T-helper 2 cell (primary cell): ENCODE measurements at places on chromosomes 16 and 17.

GRCh38 chr17:55728833-55729232 is 6.2 kb upstream of the TMEM100 start:
- DNase-seq: no peak

- no peak for DNase-seq
These were observed 33.4 kb downstream of the ACSM2A start for GRCh38 chr16:20484726-20485125.

GRCh38 chr16:51153577-51154031 is 2.5 kb upstream of the SALL1 start:
- no peak for DNase-seq

- DNase-seq: no peak
These were observed 30.6 kb downstream of the CDRT15 start for GRCh38 chr17:14205992-14206461.

DNA sequence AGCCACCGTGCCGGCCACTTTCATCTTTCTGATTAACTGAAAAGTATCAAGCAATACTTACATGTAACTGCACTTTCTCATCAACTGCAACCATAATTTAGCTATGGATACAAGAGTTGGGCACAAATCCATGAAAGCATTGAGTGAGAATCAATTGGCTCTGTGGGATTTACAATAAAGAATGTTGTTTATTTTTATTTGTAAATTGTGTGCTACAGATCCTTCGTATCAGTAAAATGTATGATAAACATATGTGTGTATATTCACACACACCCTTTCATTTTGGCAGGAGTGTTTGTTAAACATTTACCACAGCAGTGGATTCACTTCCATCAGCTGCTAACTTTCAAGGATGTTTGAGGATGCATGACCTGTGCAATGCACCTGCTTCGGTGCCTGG is 411.0 kb downstream of the WWOX start:
- no peak for DNase-seq

- peak; percentile 44 for DNase-seq
These were observed 155.7 kb downstream of the SOCS1 start for GRCh38 chr16:11100239-11100750.

- DNase-seq: no peak
These were observed 11.8 kb downstream of the SREBF1 start for GRCh38 chr17:17824783-17825614.

DNA sequence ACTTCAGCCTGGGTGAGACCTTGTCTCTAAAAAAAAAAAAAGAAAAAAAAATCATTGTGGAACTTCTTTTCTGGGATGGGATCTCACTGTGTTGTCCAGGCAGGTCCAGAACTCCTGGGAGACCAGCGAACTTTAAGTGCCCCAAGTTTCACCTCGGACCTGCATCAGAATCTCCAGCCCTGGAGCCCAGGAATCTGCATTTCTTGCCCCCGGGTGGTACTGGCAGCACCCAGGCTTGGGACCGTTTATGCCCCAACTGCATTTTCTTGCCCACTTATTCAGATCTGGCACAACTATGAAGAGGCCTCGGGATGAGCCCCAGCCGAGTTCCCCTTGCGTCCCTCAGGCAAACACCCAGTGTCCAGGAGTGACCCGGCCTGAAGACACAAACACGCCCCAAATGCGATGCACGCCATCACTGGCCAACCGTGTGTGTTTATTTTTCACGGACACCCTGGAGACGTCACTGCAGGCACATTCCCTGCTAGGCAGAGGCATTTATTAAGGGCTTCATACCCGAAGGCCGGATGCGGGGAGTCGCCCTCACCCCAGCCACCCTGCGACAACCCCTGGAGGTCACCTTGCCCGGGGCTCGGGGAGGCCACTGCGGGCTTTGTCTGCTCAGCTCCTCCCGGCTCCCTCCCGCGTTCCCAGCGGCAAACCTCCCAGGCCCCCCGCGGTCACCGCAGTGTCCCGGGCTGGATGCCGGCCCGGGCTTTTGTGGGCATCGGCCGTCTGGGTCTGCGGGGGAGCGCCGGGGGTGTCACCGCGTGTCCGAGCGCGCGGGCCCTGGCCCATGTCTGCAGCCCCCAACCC is 684 bp upstream of the SPIRE2 start:
- DNase-seq: no peak

DNA sequence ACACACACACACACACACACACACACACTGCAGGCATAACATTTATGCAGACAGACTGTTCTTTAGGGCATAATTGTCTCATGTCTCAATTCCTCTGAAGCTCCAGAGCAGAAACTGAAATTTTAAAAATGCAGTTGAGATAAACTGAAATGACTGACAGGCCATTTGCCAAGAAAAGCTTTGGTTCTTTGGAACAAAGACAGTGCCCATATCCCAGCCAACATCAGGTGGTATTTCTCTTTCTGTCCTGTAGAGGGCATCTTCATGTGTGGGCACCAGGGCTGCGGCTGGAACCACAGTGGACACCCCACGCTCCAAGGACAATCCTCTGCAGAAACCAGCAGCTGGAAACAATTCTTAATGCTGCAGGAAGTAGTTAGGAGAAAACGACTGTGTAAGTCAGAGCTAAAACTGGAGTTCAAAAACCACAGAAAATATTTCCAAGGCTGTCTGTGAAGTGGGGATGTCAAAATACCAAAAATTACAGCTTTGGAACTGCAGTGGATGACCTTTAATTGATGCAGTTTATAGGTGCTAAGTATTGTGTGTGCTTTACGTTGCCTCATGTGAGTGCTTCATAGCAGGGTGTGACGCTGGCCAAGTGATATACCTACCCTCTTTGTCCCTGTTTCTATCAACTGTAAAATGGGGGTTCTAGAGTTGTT is 10.6 kb upstream of the MEFV start:
- no peak for DNase-seq

DNA sequence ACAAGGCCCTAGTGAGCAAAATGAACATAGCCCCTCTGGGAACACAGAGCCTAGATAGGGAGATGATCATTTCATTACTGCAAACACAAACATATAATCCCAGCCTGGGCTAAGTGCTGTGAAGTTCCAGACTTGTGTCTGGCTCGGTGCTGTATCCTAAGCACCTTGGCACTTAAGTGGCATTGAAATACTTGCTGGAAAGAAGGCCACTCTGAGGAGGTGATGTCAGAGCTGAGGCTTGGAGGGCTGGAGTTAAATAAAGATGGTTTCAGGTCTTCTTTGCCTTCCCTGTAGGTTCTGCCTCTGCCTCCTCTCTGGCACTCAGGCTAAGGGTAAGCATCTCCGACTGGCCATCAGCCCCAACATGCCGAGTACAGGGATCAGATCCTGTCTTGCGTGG is 2.4 kb upstream of the CACNA1G start:
- no peak for DNase-seq

- DNase-seq: no peak
These were observed 52.2 kb downstream of the ABCC12 start for GRCh38 chr16:48103591-48103990.

DNA sequence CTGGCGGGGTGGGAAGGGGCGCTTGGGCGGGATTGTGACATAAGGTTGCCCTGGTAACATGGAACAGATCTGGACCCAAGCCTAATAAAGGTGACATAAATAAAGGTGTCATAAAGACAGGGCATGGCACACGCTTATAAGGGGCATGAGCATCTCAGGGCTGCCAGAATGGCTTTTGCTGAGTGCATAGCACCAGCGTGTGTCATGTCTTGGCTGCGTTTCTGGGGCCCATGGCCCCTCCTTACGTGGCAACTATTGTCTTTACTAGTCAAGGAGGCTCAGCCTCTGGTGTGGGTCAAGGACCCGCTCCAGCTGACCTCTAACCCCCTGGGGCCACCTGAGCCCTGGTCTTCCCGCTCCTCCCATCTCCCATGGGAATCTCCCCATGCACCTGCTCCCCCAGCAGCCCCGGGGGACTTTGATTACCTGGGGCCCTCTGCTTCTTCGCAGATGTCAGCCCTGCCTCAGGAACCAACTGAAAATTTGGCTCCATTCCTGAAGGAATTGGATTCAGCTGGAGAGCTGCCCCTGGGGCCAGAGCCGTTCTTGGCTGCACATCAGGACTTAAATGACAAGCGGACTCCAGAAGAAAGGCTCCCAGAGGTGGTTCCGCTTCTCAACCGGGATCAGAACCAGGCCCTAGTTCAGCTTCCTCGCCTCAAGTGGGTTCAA is 13.9 kb downstream of the LRRC37B start:
- DNase-seq: no peak

DNA sequence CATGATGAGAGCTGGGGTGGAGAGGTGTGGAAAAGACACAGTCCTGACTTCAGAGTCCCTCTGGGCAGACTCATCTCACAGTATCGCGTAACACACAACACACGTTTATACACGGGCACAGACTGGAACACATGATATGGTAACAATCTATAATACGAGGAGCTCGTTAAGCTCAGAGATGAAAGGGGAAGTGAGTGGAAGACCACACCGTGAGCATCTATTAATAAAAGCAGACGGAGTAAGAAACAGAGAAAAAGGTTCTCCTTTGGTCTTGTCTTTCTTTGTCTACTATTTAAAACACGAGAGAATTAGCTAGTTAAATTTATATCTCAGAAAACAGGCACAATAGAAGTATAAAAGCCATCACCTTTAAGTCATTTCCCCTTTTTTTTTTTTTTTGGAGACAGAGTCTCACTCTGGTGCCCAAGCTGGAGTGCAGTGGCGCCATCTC is 13.5 kb downstream of the ANKRD11 start:
- DNase-seq: no peak

DNA sequence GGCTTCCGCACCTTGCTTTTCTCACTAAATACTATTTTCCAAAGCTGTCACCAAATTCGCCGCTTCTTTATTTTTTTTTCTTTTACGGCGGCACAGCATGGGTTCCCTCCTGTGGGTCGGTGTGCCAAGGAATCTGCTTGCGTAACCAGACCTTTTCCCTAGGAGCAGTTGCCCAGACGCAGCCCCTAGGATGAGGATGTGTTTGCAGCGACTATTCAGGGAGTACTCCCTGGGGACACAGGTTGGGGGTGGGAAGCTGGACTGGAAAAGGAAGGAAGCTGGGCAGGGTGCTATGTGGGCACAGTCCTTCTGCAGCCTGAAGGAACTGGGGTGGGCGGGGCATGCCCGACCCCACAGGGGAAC is 49.0 kb upstream of the ZCCHC14 start:
- no peak for DNase-seq

GRCh38 chr16:76195056-76195455 is 82.1 kb upstream of the CNTNAP4 start:
- no peak for DNase-seq

DNA sequence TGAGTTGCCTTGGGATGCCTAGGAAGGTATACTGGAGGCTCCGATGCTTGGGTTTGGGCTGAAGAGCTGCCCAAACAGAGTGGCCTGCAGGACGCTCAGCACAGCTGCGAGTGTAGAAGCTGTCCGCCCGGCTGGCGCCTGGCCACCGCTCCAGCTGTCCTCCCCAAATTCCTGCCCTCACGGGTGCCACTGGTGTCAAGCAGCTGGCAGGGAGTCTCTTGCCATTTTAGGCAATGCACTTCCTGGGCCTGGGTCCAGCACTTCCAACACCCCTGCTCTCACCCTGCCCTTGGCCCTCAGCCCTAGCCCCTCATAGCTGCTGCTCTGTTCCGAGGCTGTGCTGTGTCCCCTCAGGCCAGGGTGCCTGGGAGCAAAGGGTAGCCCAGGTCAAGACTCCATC is 5.2 kb upstream of the PKMYT1 start:
- DNase-seq: no peak

- no peak for DNase-seq
These were observed 99.2 kb upstream of the ZNF750 start for GRCh38 chr17:82938873-82939620.

DNA sequence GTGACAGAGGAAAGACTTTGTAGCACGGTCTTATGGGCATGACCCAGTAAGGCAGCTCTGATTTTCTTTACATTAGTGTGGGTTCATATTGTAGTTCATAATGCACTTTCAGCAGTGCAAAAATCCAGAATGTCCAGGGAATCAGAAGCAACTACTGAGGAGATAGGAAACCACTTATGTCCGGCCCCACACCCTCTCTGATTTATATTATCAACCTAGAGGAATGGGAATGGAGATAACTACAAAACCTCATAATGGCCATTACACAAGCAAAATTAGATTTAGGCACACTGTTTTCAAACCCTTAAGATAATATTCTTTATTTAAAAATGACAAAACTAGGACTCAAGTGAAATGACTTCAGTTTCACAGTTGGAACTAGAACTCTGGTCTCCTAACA is 7.9 kb downstream of the MAP2K4 start:
- no peak for DNase-seq

DNA sequence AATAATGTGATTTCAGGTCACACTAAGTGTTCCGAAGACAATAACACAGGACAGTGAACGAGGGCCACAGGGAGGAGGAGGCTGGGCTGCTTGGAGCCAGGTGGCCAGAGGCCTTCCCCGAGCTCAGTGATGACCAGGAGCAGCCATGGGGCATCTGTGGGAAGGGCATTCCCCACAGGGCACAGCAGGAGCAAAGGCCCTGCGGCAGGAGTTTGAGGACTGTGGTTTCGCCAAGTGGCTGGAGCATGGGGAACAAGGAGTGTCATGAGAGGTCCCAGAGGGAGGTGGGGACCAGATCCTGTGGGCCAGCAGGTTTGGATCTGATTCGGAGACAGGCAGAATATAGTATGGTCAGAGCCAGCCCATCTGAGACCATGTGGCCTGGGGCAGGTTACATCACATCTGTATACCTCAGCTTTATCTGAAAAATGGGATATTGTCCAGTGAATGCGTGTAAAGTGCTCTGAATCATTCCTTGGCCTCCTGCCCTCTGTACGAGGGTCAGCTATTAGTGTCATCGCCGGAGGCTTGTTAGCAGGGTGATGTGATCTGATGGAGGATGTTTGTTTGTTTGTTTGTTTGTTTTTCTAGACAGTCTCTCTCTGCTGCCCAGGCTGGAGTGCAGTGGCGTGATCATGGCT is 176.8 kb downstream of the KATNIP start:
- DNase-seq: no peak

DNA sequence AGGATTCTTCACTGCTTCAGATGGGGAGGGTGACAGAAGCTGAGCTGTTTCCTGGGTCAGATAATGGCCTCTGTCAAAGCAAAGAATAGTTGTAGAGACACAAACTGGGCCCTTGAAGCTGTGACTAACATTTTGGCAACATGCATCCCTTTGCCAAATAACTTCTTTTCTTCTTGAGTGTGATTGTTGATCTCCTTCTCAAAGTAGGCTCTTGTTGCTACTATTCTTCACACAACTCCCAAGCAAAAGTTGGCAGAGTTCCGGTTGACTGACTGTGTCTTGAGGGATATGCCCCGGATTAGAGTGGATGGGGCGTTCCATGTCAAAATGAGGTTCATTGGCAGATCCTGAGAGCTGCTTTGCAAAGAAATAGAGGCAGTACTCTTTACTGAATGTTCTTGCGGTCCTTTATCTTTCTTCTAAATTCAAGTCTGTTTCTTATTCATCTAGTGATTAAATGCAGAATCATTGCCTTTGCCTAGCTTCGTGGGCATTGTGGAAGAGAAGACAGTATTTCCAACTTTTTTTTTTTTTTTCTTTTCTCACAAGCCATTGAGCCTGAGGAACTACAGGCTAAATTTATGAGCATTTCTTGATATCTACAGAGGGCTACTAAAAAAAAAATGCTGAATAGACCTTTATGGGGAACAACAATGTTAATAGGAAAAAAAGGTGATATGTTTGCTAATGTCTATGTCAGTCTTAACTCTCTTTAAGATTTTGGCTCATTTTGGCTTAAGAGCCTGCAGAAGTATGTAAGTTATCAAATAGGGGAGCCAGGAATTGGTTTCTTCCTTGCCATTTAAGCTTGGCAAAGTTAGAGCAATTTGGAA is 5.8 kb downstream of the WIPF2 start:
- DNase-seq: no peak

- DNase-seq: no peak
These were observed 11.9 kb upstream of the AURKB start for GRCh38 chr17:8222380-8222629.
